Eye (tissue), 1 donor: ENCODE measurements at places on chromosomes 16 and 17.

- DNase-seq = peak; percentile 49
Observed at GRCh38 chr17:68289936-68290267, 1.0 kb downstream of the SLC16A6 start.

DNA sequence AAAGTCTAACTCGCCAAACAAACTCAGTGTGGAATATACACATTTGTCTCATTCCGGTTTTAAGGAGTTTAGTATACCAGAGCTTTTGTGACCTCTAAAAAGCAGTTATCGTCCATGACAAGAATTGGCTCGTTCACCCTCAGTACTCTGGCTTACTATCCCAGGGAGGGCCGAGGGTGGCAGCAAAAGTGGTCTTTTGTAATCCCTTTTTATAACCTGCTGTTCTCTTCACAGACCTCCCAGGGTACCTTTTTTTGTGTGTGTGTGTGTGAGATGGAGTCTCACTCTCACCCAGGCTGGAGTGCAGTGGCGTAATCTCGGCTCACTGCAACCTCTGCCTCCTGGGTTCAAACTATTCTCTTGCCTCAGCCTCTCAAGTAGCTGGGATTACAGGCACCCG is 8.9 kb downstream of the NMT1 start:
- no peak for DNase-seq

DNA sequence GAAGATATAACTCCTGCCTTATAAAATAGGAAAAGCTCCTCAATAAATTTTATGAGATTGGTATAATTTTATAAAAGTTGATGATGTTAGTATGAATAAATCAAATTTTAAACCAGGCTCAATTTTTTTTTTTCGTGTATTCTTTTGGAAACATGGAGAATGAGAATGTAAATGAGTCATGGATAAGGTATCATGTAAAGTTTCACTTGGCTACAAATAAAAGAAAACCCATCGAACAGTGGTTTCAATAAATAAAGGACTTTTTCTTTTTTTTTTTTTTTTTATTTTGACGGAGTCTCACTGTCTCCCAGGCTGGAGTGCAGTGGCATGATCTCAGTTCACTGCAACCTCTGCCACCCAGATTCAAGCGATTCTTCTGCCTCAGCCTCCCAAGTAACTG is 67.3 kb downstream of the PHKB start:
- DNase-seq = no peak

DNA sequence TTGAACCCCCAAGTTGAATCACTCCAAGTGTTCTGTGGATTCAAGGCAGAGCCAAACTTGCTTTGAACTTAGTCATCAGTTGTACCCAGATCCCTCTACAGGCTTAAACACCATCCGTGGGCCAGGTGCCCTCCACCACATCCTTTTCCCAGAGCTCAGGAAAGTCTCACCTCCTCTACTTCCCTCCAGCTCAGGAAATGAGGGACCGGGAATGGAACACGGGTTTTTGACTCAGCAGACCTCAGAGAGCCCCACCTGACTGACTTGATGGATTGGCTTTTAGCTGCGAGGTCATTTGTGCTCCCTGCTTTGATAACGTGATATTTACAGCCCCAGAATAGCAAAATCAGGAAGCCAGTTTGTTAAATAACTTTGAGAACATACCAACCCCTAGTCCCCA is 20.1 kb downstream of the GID4 start:
- DNase-seq = no peak

GRCh38 chr16:62642677-62643076 is 606.4 kb upstream of the CDH8 start:
- no peak for DNase-seq

- peak; percentile 36 for DNase-seq
Observed at GRCh38 chr17:55492781-55493341, 18.4 kb downstream of the SMIM36 start.

DNA sequence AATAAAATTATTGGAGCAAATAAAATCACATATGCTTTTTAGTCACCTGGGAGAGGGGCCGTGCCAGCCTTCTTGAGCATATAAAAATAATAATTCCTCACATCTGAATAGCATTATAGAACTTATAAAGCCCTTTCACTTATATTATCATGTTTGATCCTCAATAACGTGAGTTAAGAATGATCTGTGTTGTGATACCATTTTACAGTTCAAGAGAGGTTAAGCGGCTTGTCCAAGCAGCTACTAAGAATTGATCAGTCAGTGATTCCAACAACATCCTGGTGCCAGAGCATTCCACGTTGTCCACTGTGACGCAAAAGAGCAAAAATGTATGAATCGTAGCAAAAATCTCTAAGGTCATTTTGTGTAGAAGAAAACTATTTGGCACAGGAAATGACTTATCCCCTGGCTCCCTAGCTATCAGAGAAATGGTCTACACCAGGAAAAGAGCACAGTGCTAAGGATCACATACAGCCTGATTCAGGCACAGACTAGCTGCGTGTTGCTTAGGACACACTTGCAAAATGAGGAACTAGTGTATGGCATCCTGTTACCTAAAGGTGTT is 33.0 kb downstream of the ANKFN1 start:
- DNase-seq = no peak

DNA sequence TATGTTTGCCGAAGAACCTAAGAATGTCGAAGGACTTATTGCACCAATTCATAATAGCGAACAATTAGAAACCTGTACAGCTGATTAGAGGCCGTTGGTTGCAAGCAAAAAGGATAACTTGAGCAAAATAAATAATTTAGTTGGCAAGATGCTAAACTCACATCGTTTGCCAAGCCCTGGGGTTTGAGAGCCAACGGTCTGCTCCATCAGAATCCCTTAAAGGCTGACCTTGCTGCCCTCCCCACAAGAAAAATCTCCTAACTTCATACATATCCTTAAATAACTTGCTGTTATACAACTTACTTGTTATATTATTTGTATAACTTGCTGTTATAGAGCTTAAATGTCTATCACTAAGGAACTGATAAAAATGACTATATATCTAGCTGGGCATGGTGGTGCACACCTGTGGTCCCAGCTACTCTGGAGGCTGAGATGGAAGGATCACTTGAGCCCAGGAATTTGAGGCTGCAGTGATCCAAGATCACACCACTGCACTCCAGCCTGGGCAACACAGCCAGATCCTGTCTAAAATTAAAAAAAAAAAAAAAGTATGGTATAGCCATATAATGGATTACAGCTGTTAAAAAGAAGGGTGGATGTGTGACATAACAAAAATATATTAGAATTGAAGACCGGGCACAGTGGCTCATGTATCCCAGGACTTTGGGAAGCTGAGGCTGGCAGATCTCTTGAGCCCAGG is 1.9 kb upstream of the TRIM37 start:
- peak; percentile 8 for DNase-seq

DNA sequence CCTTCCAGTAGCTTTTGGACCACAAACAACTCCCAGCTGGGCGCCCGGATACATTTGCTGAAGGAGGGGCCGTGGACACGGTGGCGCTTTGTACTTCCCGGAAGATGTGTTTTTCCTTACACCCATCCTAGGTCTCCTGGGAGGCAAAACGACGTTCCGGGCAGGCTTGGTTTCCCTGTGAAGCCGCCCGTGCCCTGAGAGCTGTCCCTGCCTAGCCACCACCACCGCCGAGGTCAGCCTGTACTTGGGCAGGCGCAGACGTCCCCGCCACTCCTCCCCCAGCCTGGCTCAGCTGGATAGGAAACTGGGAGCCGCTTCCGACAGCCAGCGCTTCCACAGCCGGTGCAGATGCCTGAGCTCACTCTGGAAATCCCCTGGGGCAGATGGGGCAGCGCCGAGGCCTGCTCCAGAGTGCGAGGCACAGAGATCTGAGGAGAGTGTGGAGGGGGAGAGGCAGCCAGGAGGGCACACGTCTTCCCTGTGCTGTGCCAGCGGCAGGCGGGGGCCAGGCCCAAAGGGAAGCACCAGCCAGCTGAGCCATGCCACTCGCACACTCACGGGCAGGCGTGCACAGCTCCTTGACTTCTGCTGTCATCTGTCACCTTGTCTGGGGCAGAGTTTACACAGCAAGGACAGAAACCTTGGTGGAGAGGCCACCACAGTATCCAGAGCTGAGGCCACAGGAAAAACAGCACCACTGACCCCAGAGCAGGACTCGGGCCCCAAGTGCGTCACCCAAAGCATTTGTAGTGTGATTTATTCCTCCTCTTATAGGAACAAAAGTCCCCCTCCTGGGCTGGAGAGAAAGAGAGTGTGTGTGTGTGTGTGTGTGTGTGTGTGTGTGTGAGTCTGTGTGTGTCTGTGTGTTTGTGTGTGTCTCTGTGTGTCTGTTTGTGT is 3.0 kb downstream of the RHBDF2 start:
- DNase-seq = peak; percentile 89

GRCh38 chr16:10362077-10362863 is 23.6 kb upstream of the ATF7IP2 start:
- no peak for DNase-seq

DNA sequence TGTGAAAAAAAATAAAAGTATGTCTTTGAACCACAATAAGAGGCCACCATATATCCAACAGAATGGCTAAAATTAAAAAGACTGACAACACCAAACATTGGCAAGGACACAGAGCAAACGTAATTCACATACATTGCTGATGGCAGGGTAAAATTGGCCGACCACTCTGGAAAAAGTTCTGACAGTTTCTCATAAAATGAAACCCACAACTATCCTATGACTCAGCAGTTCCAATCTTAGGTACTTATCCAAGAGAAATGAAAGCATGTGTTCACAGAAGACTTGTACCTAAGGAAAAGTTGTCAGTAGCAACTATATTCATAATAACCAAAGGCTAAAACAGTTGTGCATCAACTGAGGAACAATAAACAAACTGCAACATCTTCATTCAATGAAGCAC is 357.3 kb upstream of the XYLT1 start:
- DNase-seq = no peak

DNA sequence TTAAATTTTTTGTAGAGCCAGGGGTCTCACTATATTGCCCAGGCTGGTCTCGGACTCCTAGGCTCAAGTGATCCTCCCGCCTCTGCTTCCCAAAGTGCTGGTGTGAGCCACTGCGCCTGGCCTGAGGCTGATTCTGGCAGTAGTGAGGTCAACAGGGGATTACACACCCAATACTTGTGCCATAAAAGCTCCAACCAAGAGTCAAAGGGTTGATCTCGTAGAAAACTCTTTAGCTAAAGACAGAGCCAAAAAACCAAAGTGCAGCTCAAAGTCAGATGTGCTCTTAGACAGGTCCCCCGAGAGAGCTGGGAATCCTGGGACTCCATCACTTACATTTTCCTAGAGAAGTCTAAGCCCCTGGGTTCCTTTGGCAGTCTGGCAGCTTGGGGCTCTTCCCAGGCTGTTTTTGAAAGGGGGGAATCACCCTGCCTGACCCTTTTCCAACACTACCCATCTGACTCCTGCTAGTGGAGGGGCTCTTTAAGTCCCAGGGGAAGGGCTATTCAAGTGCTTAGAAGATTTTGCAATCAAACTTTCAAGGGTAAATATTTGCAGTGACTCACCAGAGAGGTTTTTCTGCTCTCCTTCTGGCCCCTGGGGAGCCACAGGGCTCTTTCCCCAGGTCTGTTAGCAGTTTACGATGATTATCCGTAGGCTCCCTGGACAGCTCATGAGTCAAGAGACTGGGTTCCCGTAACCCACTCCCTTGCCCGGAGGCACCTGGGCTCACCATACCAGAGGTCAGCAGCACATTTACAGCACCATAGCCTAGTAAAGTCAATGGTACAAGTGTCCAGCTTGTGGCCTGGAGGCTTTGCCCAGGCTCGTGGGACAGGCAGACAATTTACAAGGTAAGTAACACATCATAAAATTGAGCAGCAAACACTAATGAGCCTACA is 408.7 kb downstream of the SLC39A11 start:
- DNase-seq = no peak

DNA sequence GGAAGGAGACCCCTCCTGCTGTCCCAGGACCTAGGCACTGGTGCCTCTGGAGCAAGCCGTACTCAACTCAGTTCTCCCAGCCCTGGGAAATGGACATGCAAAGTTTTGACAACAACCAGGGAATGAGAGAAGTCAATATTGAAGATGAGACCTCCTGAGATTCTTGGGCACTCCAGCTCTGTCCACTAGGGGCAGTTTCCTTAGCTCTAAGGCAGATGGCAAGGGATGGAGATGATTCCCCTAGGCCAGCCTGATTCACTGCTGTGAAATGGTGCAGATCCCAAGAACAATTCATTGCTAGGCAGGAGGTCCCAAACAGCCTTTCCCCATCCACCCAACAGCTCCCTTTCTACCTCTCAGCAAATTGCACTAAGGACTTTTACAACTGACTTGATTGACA is 20.5 kb upstream of the SDR42E2 start:
- DNase-seq = no peak

GRCh38 chr17:50594892-50595291 is 34.4 kb downstream of the CACNA1G start:
- DNase-seq = peak; percentile 83

GRCh38 chr16:79283578-79283977 is 317.0 kb downstream of the MAF start:
- DNase-seq = no peak

DNA sequence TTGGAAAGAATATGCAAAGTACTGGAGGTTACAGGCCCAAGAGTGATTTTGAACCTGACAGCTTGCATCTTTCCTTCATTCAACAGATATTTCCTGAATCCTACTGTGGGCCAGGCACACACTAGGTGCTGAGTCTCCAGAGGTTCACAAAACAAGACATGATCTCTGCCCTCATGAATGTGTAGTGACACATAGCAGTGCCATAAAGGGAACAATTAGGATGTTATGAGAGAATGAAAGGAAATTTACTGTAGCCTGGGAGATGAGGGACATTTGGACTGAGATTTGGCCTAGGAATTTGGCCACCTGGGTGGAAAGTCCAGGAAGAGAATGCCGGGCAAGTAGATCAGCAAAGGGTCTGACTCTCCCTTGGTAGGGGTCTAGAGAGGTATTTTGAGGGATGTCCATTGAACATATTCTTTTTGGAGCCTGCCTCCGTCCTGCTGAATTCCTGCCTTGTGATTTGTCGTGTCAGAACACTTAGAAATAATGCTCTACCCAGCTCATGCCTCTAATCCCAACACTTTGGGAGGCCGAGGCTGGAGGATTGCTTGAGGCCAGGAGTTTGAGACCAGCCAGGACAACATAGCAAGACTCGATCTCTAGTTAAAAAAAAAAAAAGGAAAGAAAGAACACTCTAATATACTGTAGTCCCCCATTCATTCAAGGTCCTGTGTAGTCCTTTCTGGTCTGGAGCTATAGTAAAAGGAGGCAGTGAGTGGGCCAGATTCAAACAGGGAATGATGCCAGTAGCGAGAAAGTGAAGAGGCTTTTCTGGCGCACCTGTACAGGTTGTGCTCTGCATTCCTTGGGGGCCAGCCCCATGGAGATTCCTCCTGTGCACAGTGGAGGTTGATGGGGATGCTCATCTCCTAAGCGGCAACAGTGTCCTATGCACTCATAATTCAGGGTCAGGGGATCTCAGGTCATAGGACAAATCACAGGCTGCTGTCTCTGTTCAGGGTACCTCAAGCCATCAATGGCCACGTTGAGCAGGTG is 90.6 kb upstream of the CLEC18A start:
- no peak for DNase-seq

GRCh38 chr17:68498479-68499326 is 13.5 kb upstream of the PRKAR1A start:
- DNase-seq = no peak

GRCh38 chr17:79667746-79668145 is 56.9 kb upstream of the RBFOX3 start:
- no peak for DNase-seq

GRCh38 chr17:31488264-31488981 is 96.9 kb downstream of the RAB11FIP4 start:
- DNase-seq = peak; percentile 61
